ENCODE measurements at places on chromosomes 16 and 17.

DNA sequence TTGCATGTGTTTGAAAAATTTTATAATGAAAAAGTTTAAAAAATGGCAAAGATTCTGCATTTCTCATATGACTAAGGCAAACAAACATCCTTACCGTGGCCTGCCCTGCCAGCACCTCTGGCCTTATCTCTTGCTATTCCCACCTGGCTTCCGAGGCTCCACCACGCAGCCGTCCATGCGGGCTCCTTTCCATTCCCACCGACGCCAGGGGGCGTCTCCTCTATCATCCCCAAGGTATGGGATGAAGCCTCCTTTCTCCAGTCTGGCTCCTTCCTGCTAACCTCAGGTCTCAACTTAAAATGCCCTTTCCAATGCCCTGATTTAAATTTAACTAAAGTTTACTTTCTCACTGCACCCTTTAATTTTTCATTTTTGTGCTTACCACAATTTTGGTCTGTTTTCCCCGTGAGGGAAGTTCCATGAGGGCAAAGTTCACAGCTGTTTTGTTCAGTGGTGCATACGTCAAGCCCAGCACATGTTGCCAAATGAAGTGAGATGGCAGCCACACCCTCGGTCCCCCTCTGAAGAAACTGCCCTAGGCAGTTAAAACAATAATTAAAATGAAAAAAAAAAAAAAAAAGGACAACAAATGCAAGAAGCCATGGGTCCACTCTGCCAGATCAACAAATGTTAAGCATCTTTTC is 13.3 kb upstream of the SDK2 start:
- peak; percentile 68 for DNase-seq

DNA sequence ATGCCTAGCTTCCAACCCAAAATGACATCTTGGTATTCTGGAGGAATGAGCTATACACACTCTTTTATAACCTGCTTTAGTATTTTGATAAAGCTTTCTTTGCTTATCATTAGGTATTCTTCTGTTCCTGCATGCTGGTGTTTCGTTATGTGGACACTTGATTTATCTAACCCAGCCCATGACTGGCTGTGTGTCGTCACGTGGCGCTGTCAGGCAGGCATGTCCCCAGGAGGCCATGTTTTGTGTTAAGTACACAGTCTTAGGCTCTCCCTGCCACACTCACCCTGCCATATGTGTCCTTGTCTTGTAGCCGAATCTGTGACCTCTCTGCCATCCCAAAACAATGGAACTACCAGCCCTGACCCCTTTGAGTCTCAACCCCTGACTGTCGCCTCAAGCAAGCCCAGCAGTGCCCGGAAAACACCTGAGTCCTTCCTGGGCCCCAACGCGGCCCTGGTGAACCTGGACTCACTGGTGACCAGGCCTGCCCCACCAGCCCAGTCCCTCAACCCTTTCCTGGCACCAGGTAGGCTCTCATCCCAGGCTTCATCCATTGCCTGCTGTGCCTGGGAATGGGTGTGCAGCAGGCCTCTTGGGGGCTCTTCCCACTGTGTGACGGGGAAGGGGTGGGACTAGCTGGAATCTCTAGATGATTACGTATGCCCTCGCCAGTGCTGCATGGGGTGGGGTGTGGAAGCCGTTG is 30.8 kb downstream of the B9D1 start:
- no peak for DNase-seq

- no peak for DNase-seq
Measured at GRCh38 chr17:71501711-71502110, 619.1 kb upstream of the SOX9 start.

DNA sequence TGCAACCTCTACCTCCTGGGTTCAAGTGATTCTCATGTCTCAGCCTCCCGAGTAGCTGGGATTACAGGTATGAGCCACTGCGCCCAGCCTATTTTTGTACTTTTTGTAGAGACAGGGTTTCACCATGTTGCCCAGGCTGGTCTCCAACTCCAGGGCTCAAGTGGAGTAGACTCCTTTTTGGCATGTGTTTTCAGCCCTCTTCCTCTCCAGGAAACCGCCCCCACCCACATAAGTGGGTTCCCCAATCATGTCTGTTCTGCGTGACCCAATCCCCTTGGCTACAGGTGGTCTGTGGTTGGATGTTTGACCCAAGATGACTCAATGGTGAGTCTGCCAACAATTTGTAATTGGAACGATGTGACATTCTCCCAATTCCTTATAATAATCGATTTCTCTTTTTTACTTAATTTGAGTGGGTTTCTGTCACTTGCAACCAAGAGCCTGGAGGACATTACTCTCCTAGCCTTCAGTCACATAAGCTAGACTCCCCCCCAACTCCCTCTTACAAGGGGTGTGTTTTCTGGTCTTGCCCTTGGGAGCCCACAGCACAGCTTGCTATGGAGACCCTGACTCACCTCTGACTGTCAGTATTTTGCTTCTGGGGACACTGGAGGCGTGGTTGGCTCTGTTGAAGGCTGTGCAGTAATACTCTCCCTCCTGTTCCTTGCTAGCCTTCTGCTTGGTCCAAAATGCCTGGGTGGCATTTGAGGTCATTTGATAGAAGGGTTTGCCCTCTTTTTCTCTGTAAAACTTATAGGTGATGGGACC is 34.9 kb downstream of the PECAM1 start:
- DNase-seq = no peak

GRCh38 chr17:31467502-31468256 is 76.2 kb downstream of the RAB11FIP4 start:
- DNase-seq = no peak
